ENCODE measurements at places on chromosomes 3 and 15.

DNA sequence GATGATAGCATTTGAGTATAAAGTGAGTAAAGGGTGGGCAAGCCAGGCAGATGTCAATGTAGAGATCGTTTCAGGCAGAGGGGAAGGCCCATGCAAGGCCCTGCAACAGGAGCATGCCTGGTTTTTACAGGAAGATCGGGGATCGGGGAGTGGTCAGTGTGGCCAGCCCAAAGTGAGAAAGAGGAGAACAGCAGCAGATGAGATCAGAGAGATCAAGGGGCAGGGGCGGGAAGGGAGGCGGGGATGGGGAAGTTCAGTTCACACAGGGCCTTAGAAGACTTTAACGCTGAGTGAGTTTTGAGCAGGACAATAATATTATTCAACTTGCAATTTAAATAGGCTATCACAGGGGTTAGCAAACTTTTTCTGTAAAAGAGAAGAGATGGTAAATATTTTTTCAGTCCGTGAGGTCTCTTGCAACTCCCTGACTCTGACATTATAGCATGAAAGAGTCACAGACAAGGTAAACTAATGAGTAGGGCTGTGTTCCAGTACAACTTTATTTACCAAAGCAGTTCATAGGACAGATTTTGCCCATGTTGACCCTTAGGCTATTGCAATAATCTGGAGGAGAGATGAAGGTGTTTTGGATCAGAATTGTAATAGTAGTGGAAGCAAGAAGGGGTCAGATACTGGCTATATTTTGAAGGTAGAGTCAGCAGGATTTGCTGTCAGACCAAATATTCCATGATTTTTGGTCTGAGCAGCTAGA lies 12.4 kb upstream of the CD47 start:
- DNase-seq: peak; percentile 4

GRCh38 chr15:50107591-50108408 lies 11.2 kb downstream of the ATP8B4 start:
- DNase-seq: no peak

- no peak for DNase-seq
These were observed 118.6 kb upstream of the NR2E3 start for GRCh38 chr15:71691458-71692417.

DNA sequence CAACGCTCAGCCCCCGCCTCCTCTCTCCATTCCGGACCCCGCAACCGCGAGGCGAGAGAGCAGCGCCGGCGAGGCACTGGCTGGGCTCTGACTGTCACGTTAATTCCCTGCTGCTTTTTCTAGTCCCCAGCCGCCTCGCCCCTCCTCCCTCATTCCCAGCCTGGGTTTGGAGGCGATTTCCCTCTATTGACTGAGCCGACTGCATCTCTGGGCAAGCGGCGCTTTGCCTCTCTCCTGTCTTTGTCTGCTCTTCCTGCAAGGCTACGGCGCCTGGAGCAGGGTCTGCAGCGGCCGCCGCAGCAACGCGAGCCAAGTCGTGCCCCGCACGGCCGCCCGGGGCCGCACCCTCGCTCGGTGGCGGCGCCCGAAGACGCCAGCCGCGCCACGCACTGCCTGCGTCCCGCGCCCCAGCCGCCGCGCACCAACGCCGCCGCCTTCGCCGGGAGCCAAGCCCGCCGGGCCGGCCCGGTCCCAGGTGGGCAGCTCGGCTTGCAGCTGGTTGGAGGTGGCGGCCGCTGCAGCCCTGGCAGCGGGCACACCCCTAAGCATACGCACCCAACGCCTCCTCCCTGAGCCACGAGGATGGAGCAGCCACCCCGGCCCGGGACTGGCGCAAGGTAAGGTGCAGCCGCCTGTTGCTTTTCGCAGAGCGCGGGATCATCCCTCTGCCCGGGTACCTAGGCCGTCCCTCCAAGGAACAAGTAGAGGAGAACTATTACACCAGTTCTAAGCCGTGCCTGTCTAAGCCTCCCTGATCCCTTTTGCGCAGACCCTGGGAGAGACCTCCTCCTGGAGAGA lies at the start of gene LRRC3B:
LRRC3B (plus strand) TSS at position 152 of the 798 bp plus-strand sequence. CDS start 86,901 bp downstream, outside the sequence.
- DNase-seq: no peak

- DNase-seq: no peak
These were observed 589.6 kb downstream of the PDCD6IP start for GRCh38 chr3:34387826-34388564.

GRCh38 chr3:14236902-14237301 lies 58.3 kb downstream of the LSM3 start:
- no peak for DNase-seq

- DNase-seq: no peak
These were observed 133.6 kb downstream of the TIGIT start for GRCh38 chr3:114427285-114428043.

DNA sequence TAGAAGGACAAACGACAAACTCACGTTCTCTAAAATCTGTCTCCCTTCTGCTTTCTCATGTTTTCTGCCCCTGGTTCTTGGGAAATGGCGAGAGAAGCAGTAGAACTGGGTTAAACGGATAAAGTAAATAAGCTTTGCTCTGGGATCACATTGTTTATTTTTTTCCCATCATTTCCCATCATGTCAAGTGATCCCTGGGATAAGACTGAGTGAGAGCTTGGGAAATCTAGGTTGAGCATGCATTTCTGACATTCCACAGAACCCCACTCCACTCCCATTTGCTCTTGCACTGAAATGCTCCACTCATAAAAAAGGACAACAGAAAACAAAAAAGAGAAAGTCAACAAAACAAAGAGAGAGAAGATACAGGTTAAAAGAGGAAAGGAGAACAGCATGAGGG lies 69.1 kb downstream of the SEMA6D start:
- DNase-seq: no peak

DNA sequence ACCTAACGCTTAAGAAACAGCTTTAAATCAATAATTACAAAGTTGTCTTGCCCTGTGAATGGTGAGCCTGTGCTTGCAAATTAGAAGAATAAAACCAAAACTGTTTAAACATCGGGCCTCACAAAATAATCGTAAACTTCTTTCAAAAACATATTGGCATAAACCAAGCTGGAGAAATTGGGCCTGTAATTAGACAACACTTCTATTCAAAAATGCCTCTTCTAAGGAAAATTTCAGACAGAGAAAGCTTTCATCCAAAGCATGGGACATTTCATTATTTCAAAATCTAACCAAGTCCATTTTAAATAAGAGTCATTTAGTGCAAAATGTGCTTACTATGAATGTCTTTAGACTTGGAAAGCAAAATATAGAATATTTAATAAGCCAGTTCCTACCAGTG lies 35.5 kb upstream of the GNB4 start:
- no peak for DNase-seq

DNA sequence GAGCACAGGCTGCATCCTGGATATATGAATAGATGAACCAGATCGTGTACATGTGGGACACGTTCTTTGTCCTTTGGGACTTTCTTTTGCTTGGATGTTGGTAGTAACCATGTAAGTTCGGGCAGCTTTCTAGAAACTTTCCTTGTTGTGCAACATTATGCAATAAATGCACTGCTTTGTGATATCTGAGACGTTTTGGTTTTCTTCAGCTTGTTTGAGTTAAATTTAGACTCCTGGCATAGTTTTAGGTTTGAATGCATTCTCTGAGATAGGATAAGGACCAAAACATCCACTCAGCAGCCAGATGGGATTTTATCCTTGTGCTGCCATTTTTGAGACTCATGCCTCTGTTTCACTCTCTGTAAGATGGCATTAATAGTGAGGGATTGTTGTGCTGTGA lies 158.9 kb downstream of the IGF1R start:
- DNase-seq: no peak

GRCh38 chr3:174792864-174793263 lies 66.3 kb upstream of the NAALADL2 start:
- no peak for DNase-seq
